Stimulated activated CD4-positive, alpha-beta T cell treated with anti-CD3 and anti-CD28 coated beads, Interleukin-12 subunit alpha, Interleukin-12 subunit beta, amount 100 ng/mL, for 24 hours (primary cell): ENCODE measurements at places on chromosomes 7 and 10.

DNA sequence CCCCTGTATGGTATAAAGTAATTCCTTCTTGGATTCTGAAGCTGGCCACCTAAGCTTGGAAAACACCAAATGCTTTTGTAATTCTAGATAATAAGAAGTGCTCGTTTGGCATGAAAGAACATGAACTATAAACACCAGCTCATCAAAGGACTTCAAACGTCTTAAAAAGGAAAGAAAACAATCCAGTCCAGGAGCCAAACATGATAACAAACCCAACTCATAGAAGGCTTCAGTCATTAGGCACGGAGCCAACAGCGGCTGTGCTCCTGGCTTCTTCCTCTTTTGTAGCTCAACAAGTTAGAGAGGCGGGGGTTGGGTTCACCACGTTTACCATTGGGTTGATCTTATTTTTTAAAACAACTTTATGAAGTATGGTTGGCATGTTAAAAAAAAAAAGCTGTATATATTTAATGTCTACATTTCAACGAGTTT lies 56.4 kb upstream of the ECHDC3 start:
- DNase-seq, result no peak

- DNase-seq, result no peak
These were observed 21.0 kb upstream of the EIF5AL1 start for GRCh38 chr10:79491143-79491835.

DNA sequence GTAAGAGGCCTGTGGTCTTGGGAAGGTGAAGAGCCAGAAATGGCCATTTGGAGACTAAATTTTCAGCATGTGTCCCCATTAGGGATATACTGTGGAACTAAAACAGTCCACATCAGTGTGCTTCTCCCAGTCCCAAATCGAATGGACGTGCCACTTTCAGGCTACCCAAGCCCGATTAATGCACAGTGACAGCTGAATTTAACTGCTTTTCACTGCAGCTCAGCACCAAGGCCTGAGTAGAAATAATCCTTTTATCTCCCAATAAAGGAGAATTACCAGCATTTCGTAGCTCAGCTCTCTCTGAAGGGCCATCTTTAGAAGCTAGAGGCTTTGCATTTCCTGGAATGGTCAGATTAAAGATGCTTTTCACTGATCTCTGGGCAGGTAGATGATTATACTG lies 183.3 kb downstream of the NPSR1 start:
- no peak for DNase-seq

DNA sequence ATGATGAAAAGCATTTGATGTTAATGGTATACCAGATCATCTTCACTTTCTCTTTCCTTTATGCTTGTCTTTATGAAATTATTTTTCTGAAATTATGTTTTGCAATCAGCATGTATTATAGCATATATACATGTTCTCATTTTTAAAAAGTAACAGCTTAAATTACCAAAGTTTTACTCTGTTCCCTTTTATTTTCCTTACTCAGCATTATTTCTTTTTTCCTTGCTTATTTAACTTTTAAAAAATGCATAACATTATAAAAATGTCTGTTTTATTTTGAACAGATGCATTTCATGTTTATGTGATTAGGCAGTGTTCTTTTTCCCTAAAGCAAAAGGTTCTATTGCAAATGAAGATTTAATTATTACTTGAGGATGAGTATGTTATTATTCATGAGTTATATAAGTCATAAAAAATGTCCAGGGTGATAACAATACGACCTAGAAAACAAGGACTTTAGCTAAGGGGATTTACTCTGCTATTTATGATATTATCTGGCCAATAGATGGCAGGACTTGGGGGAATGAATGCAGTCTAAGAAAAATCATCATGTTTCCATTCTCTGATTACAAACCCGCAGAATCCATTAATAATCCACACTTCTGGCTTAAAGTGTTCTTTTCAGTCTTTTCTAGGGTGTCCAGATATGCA lies 38.5 kb downstream of the CABCOCO1 start:
- DNase-seq, result no peak

- DNase-seq, result no peak
These were observed 11.4 kb upstream of the NACAD start for GRCh38 chr7:45099891-45100760.

- DNase-seq, result no peak
These were observed 8.4 kb upstream of the IFIT1B start for GRCh38 chr10:89369156-89370105.

DNA sequence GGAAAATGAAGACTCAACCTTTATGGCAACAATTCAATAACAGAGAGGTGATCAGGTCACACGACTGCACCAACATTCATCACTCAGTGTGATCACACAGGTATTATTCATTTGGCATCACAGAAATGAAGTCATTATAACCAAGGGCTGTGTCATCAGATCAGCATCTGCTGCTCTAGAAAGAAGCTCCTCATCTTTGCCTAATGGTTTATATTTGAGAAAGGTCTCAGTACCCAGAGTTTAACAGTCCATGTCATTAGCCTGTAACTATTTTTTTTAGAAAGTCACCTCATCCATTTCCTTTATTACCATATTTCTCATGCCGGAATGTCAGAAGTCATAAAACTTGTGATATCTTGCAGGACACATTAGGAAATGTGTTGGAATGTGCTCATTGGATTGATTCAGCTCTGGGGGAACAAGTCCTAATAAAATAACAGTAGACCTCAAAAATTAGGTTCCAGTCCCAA lies 45.1 kb upstream of the PRKG1 start:
- DNase-seq, result no peak

DNA sequence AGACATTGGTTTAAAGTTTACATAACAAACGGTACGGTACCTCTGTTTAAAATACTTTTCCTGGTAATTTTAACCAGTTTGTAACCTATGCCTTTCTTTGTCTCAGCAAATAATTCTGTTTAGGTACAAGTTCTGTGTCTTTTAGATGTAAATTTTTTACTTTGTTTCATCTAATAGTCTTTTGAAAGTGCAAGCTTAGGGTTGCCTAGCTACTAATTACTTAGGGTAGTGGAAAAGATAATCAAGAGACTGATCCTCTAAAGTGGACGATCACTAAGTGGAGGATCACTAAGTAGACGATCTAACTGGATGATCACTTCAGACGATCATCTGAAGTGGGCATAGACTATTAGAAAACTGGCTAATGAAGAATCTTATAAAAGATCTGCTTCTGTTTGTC lies 16.1 kb upstream of the FKBP9 start:
- DNase-seq, result no peak

DNA sequence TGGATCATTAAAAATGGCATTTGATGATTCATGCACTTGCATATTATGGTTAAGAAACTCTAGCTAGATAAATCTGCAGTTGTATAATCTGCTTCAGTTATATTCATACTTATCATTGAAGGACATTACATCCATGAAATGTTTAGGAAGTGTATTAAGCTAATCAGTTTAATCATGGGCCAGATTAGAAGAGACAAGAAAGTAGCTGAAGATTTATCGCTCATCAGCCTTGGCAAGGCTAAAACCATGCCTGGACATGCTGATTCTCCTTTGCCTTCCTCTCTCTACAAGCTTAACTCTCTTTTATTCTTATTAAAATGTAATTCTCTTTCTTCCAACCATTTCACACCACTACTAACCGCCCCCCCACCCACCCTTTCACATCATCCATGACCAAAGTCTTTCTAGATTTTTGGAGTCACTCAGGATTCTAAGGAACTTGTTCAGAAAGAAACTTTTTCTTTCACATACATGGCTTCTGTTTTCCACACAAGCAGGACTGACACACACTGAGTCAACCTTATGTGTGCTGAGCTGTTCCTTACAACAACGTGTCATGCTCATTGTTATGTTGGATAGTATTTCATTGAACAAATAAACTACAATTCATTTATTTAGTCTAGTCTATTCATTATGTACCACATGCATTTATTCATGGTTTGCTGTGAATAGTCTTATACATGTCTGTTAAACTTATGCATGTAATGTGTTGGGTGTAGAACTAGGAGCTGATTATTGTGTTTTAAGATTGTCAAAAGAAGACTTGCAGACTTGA lies 227.3 kb upstream of the SP8 start:
- DNase-seq, result no peak
